ENCODE measurements at places on chromosomes 7 and 10.
A peak's percentile ranks its signal among the peaks of the same experiment; 100 is the strongest.

- DNase-seq = no peak
Measured at GRCh38 chr10:112615269-112615668, 168.3 kb downstream of the VTI1A start.

DNA sequence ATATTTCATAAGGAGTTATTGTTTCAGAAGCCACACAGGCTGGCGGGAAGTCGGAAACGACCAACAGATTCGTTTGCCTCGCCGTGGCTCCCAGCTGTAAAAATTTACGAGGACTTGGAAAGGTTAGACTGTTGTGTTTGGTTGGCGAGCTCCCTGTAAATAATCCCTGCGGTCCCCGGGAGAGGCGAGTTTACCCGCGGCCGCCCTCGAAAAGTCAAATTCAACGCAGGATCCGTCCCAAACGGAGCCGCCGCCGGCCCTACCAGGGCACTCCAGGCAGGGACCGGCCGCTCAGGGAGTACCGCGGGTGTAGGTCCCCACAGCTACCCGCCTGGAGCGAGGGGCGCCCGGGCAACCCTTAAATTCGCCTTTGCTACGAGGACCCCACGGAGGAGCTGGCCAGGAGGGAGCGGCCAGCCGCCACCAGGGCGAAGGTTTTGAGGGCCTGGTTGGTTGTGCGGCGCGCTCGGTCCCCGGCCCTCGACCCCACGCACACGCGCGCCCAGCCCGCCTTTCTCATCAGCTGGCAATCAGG lies 726 bp upstream of the HOXA9 start:
- no peak for DNase-seq

- no peak for DNase-seq
Measured at GRCh38 chr7:39540320-39540719, 25.9 kb upstream of the YAE1 start.

- DNase-seq = no peak
Measured at GRCh38 chr10:9707216-9707615, 1310.5 kb upstream of the CELF2 start.

GRCh38 chr10:100800931-100801330 lies 55.5 kb downstream of the PAX2 start:
- DNase-seq = no peak

DNA sequence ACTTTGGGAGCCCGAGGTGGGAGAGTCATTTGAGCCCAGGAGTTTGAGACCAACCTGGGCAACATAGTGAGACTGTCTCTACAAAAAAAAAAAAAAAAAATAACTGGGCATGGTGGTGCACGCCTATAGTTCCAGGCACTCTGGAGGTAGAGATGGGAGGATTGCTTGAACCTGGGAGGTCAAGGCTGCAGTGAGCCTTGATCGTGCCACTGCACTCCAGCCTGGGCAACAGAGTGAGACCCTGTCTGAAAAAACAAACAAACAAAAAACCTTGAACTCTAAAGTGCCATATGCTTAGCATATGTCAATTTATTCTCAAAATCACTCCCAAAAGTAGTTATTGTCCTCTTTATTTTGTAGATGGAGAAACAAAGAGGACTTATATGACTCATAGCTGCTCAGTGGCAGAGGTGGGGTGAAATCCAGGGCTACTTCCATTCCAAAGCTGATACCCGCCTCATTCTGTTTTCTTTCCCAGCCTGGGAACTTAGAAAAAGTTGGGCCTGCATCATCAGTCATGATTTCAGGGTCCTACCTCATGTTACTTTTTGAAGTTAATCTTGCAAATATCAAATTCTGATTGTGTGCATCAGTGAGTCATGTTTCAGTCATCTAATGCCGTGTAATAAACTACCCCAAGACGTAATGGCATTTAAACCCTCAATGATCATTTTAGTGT lies 13.3 kb downstream of the DHTKD1 start:
- DNase-seq = no peak

DNA sequence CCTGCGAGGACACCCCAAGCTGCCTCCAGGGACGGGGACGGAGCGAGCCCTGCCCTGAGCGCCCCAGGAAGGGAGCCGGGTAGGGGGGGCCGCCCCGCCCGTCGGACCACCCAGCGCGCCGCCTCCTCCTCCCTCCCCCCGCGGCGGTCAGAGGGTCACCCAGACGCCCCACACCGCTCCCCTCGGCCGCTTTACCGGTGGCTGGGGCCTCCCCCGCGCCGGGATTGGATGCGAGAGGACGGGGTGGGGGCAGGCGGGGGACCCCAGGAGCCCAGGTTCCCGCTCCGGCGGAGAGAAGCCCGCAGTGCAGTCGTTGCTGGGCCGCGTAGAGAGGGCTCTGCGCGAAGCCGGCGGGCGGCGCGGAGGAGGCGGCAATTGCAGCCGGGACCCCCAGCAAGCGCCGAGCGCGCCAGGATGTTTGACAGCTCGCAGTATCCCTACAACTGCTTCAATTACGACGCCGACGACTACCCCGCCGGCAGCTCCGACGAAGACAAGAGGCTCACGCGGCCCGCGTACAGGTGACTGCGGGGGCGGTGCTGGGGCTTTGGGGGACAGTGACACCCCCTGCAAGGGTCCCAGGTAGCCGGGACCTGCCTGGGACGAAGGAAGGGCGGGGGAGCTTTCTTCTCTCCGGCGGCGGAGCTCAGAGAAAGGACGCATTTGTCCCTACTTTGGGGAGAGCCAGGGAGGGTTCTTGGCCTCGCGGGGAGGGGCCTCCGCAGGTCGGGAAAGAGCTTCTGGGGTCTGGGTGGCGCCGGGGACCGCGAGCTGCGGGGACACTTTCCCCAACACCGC lies at the start of gene FOXL3:
FOXL3 (plus strand) TSS at position 415 of the 798 bp plus-strand sequence; CDS start at position 415, 0 bp downstream.
- no peak for DNase-seq

GRCh38 chr10:129796710-129797420 lies 167.2 kb downstream of the EBF3 start:
- no peak for DNase-seq

DNA sequence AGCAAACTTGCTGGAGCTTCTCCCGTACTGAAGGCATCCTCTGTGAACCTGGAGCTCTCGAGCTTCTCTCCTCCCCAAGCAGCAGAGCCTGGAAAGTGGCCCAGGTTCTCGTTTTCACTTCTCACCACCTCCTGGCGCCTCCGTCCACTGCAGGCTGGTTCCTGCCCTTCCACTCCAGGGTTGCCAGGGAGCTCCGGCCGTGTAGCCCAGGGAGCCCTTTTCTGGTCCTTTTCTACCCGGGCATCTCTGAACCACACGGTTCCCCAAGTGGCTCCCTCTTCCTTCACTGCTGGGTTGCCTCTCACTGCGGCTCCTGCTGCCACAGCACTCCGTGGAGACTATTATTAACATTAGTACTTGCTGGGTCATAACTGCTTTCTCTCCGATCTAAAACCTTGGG lies 208.6 kb upstream of the PPP2R2D start:
- no peak for DNase-seq

DNA sequence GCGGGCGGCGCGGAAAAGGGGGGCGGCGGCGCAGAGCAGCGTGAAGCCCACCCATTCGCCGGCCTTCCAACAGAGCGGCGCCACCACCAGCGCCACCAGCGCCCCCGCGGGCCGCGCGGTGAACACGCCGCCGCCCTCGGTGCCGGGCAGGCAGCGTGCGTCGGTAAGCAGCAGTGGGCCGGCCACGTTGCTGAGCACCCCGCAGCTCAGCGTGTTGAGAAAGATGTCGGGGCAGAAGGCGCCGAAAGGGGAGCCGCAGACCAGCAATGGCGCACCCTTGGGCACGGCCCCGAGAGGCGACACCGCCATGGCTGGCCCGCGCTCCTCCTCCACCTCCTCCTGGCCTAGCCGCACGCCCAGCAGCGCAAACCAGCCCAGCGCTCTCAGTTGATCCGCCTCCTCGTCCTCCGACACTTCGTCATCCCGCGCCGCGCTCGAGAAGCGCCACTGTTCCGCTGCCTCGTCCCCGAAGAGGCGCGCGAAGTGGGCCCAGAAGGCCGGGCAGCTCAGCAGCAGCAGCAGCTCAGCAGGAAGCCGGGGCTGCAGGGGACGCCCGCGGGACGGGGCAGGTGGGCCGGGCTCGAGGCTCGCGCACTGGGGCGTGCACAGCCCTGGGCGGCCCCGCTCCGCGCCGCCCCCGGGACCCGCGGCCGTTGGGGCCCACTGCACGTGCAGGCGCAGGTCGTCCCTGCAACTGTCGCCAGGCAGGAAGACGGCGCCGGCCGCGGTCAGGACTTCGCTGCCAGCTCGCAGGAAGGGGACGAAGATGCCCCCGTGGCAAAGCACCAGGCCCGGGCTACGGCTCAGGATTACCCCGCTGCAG lies 623 bp downstream of the TYSND1 start:
- DNase-seq = peak; percentile 50

DNA sequence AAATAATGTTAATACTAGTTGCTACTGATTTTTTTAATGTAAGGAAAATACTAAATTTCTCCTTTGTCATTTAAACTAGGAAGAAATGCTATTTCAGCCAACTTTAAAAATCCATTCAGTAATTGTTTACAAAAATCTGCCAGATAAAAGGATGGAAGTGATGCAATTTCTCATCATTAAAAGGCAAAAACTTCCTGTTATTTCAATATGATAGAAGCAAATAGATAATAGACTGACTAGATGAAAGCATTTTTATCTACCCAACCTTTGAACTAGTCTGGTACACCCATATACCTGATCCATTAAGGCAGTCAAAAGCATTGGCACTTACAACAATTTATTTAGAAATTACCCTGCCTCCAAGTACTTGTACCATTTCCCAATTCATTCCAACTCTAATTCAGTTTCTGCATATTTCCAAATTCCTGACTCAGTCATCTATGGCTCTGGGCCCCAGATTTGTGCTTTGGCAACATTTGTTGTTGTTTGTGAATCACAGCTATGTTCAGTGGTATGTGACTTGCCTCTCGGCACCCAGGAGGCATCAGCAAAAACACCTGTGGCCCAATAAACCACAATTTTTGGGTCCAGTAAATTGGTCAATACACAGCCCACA lies 482.6 kb upstream of the SEMA3A start:
- no peak for DNase-seq

- DNase-seq = no peak
Measured at GRCh38 chr10:35668865-35669650, 27.0 kb upstream of the FZD8 start.

GRCh38 chr7:50610521-50611277 lies 45.5 kb upstream of the DDC start:
- DNase-seq = no peak

DNA sequence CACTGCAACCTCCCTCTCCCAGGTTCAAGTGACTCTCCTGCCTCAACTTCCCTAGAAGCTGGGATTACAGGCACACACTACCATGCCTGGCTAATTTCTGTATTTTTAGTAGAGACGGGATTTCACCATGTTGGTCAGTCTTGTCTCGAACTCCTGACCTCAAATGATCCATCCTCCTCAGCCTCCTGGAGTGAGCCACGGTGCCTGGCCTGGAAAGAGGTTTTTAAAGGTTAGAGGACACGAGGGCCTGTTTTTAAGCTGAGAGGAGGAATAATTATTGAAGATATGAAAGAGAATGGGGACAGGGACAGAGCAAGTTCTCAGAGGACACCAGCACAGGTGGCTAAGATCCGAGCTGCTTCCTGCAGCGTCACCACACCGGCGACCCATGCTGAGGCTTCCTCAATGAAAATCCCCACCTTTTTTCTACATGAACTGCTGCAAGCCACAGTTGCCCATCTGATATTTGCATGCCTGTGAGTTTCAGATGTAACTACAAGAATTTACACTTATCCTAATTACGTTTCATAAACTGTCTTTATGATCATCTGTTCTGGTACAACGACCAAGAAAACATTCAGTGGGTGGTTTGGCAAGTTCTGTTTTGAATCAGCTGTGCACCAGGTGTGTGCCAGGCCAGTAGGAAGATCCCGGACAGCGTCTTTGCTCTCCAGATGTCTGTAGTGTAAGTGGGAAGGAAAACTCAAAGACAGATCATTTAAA lies 76.0 kb downstream of the HIP1 start:
- DNase-seq = no peak

DNA sequence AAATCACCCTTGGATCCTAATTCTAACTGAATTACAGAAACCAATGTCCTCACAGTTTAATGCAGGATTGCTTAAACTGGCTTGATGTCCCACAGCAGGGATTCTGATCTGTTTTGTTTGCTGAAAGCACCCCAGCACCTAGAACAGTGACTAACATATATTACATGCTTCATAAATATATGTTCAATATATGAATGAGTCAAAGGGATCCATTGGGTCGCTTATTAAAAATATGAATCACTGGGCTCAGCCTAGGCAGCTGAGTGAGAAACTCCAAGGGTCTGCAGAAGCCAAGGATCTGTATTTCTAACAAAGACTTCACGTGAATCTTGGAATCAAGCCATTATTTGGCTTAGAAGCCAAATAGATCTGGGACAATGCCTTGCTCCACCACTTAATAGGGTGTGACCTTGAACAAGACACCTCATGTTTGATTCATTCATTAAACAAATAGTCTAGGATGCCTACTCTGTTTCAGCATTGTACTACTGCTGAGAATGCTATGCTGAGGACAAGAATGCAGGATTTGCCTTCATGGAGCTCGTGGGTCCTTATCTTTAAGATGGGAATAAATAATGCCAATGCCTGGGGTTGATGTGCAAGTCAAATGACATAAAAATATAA lies 103.4 kb upstream of the DLX6 start:
- DNase-seq = no peak

GRCh38 chr10:68167586-68168189 lies 58.4 kb downstream of the MYPN start:
- DNase-seq = no peak

- DNase-seq = no peak
Measured at GRCh38 chr10:20835335-20835734, 61.8 kb downstream of the NEBL start.

DNA sequence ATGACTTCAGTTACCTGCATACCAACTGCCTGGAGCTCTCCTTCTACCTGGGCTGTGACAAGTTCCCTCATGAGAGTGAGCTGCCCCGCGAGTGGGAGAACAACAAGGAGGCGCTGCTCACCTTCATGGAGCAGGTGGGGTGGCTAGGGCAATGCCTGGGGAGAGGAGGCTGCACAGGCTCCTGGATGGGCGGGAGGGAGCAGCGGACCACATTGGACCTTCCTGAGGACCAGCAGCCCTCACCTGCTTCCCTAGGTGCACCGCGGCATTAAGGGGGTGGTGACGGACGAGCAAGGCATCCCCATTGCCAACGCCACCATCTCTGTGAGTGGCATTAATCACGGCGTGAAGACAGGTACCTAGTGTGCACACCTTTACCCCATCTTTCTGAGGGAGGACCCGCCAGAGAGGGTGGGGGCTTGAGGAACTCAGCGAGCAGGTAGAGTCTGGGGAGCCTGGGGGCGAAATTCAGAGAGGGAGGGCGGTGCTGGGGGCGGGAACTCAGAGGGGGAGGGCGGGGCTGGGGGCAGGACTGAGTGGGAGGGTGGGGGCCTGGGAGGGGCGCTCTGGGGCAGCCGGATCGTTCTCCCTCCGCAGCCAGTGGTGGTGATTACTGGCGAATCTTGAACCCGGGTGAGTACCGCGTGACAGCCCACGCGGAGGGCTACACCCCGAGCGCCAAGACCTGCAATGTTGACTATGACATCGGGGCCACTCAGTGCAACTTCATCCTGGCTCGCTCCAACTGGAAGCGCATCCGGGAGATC lies 9.0 kb downstream of the AEBP1 start:
- no peak for DNase-seq

DNA sequence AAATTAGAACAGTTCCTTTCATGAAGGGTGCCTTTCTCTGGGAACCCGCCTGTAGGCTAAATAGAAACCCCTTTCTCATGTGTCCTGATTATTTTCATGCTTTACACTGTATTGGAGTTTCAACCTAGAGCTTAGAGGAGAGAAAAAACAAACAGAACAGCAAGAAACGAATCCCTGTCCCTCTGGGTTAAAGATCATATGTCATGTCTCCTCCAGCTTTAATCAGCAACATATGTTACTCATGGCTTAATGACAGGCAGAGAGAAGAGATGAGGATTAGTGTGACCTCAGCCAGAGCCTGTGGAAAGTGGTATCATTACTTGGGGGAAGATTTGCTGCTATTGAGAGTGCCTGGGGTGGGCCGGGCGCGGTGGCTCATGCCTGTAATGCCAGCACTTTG lies 32.1 kb downstream of the CRCP start:
- no peak for DNase-seq
